ENCODE measurements at places on chromosomes 4 and X.

- DNase-seq = no peak
Measured at GRCh38 chr4:80101071-80101791, 28.2 kb upstream of the ANTXR2 start.

DNA sequence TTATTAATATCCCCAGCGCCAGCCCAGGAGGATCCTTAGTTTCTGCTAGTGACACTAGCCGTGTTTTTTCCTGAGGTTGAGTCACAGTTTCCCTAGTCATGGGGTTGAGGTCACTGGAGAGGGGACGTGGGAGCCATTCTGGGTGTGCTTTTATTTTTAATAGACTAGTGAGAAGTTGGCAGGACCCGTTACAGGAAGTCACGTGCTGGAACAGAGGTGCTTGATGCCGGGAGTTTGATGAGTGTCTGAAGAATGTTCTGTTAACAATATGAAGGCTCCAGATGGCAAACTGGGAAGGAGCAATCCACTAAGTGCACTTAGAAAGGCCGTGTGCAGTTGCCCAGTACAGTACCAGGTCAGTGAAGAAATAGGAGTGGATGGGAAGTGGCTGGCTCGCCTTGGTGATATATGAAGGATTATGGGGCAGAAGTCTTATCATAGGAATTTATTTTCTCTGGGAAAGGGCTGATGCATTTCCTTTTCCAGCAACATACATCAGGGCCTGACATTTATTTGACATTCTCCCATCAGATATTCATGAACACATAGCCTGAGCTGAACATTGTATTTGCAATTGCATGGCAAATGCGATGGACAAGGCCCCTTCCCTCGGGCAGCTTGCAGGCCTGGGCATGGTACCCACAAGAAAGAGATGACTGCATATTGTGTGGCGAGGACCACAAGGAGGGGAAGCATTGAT is 291.8 kb downstream of the FBXW7 start:
- DNase-seq = no peak

- DNase-seq = no peak
Measured at GRCh38 chr4:62881901-62882300, 1527.3 kb downstream of the TECRL start.

DNA sequence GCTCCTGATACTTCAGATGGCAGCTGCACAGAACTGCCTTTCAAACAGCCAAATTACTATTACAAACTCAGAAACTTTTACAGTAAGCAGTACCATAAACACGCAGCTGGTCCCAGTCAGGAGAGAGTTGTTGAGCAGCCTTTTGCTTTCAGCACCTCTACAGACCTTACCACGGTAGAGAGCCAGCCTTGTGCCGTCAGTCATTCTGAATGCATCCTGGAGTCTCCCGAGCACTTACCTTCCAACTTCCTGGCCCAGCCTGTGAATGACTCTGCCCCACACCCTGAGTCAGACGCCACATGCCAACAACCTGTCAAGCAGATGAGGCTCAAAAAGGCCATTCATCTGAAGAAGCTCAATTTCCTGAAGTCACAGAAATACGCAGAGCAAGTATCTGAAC is 12.4 kb downstream of the ZBTB49 start:
- DNase-seq = no peak

DNA sequence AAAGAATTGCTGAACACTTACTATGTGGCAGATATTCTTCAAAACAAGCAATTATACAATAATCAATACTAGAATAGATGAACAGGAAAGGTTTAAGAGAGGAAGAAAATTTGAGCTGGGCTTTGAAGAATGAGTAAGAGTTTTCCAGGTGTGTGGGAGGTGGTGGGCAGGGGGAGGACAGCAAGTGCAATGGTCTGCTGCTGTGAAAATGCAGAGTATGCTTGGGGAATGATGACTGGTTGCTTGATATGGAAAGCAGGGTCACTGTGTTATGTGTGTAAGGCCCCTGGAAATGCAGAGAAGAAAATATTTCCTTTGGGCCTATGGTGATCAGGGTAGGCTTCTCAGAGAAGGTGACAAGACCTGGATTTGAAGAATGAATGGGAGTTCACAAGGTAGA is 300.3 kb downstream of the CAMK2D start:
- DNase-seq = no peak

- DNase-seq = no peak
Measured at GRCh38 chrX:30278365-30278764, 30.8 kb downstream of the NR0B1 start.

Measured in right hindlimb (tissue), 1 donor.